ENCODE measurements at places on chromosomes 6 and 20.

DNA sequence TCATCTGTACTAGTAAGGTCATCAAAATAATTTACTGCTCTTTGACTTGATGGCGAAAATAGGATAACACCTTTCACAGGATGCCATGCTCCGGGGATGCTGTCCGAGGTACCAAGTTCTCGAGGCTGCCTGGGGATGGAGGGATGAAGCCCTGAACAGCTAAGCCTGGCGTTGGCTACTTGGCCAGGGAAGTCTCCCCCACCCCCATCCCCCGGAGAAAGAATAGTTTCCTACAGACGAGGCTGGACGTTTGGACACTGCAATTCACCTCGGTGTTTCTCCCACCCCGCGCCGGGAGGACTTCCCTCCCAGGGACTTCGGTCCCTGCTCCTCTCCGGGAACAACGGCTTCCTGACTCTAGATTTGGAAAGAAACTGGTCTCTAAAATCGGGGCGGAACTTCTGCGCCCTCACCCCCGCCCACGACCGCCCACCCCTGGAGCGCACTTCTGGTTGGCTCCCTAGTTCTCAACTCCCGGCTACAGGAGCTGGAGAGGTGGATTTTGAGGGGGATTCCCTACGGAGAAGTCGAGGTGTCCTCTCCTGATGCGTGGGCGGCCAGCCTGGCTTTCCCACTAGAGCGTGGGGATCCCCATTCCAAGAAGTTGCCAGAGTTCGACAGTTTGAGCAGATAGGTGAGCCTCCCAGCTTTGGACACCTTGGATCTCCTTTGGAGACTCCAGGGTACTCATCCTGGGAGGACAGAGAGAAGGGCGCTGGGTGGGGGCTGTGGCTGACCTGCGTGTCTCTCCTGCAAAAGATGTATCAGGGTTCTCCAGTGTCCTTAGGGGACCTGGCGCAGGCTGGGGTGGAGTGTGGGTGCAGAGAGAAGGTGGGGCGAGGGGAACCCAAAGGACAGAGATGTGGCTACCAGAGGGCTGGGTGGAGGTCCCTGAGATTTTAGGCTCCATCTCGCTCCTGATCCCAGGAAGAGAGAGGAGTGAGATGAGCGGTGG lies 1.1 kb downstream of the PCSK2 start:
- no peak for DNase-seq

GRCh38 chr20:58982406-58983114 lies 1.5 kb downstream of the NELFCD start:
- no peak for DNase-seq

- DNase-seq = no peak
Measured at GRCh38 chr6:40997234-40997957, 41.6 kb downstream of the UNC5CL start.

- DNase-seq = no peak
Measured at GRCh38 chr6:117464700-117465099, 17.8 kb upstream of the DCBLD1 start.

GRCh38 chr6:91718198-91718597 lies 1131.3 kb upstream of the MAP3K7 start:
- DNase-seq = no peak
